ENCODE measurements at places on chromosomes 1 and 21. TPM values are rescaled to one million over a fixed set of nuclear protein-coding genes. Genes with fewer than 3 reads are reported as not detected.

DNA sequence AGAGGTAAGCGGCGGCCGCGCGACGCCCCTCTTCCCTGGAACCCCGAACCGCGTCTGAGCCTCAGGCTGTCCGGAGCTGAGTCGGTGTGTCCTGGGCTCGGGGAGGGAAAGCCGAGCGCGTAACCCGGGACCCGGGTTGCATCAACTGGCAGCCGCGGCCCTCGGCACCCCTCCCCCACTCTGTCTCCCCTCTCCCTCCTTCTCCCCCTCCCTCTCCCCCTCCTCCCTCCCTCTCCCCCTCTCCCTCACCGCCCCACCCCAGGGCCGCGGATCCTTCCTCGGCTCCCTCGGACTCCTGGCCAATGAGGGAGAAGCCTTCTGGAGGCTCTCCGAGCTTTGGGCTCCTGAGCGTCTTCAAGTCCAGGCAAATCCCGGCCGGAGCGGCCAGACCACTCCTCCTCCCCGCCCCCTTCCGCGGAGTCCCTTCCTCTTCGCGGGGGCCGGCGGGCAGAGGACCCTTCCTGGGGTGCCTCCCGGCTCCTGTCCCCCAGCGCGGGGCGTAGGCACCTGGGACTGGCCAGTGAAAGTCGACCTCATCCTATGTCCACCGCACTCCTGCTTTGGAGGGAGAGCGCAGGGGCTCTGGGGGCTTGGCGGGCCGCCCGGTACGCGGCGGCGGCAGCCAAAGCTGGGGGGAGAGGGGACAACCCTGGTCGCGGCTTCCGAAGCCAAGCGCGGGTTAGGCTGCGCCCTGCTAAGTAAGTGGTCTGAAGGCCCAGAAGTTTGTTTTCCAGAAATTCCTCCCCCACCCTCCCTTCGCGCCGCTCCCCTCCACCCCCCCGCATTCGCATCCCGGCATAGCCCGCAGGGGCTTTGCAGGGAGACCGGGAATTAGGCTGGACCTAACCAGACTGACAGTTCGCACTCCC, 850 bp downstream of the SESN2 start:
- peak; percentile 25 for DNase-seq

DNA sequence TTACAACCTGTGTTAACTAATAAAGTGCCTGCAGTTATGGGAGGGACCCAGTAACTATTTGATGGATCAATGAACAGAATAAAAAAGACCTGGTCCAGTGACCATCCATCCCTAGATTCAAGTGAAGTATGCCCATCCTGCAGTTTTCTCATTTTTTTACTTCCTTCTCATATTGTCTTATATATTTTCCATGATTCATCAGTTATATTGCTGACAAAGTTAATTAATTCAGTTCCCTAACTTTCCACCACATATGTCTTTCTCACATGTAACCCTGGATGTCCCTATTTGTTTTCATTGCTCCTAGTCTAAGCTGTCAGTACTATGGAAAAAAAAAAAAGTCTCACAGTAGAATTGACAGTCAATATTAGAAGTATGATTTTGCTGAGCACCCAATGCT, 64.3 kb downstream of the ITGB3BP start:
- DNase-seq: no peak

- no peak for DNase-seq
Observed at GRCh38 chr1:20322081-20322824, 31.6 kb downstream of the VWA5B1 start.

- no peak for DNase-seq
Observed at GRCh38 chr1:150780510-150780909, 14.9 kb upstream of the CTSS start.

DNA sequence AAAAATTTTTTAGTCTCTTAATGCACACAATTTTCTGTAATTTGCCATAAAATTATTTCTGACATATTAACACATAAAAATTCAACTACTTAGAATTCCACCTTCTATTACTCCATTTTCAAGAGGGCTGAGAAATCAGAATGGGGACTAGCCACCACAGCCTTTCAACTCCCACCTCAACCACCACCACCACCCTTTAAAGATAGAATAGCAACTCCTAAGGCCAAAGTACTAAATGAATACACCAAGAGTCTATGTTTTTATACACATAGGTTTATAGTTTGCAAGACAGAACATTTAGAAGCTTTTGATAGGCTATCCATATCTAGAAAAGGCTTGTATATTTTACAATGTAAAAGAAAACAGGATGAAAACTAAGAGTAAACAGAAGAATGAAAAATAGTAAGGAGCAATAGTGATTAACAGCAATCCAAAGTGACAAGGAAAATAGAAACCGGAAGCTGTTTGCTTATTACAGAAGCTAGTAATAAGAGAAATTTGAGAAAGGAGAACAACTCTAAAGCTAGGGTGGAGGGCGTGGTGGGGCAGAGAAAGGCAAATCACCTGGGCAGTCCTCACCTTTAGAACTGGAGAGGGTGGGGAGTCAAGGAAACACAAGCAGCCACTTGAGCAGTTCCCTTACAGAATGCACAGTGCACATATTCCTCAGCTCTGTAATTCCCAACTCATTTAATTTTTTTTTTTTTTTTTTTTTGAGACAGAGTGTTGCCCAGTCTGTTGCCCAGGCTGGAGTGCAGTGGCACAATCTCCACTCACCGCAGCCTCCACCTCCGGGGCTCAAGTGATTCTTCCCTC, 27.7 kb downstream of the EPS15 start:
- DNase-seq: no peak

- no peak for DNase-seq
Observed at GRCh38 chr1:218459878-218460711, 115.0 kb downstream of the TGFB2 start.

- DNase-seq: no peak
Observed at GRCh38 chr1:226476648-226477319, 68.9 kb upstream of the PARP1 start.

- no peak for DNase-seq
Observed at GRCh38 chr21:41048623-41049022, 119.3 kb upstream of the BACE2 start.

DNA sequence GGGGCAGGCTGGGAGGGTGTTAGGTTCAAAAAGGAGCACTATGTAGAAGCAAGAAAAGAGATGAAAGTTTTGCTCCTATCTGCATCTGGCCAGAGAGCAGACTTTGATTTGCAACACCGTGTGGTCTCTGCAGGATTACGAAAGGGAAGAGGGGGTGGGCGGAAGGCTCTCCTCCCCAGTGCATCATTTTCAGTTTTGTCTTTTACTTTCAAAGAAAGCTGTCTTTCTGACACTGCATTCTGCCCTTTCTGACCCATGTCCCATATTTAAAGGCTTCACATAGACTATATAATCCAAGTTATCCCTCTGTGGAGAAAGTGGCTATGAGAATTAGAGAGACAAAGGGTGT, 126.5 kb downstream of the RHOU start:
- no peak for DNase-seq

DNA sequence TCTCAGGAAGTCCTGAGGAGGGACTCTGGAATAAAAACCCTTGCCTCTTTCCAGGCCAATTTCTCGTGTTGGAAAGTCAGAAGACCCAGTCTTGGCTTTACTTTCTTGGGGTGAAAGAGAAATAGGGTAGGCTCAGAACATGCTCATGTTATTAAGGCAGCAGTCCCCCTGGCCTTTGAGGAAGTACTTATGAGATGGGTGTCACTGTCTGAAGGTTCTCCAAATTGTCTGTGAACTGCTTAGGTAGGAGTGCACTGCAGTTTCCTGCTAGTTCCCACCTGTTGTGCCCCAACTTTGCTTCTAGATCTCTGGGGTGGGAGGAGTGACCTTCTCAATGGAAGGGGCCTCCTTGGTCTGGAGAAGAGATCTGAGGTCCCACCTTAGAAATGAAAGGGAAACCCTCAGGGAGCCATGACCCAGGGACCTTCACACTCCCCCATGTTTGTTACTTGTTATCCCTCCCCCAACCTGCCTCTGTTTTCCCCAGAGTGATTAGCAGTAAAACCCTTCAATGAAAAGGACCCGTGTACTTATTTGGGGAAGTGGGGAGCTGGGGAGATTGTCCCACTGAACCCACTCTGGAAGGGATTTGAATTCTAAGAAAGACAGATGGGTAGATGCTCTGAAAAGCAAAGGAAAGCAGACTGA, 5.7 kb downstream of the ZNF691 start:
- DNase-seq: no peak

DNA sequence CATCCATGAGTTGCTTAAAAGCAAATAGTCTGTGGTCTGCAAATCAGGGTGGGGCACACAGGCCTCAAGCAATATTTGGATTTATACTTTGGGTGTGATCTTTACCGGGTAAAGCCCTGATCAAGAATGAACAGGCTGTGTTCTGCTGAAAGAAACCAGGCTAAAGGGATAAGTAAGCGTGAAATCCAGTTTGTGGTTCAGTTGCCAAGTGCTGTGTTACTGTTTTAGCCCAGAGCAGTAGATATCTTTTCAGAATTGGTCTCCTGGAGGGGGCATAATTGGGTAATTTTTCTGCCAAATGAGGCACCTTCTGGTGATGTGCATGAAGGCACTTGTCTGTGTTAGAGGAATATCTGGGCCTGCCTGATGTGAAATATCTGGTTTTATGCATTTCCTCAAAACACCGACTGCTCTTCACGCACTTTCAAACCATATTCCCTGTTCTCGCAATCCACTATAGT, 21.4 kb downstream of the AIM2 start:
- DNase-seq: no peak

GRCh38 chr1:223224465-223224864, 81.4 kb upstream of the TLR5 start:
- no peak for DNase-seq

GRCh38 chr1:9651565-9652378, at the start of gene PIK3CD:
Gene PIK3CD, plus strand, starts transcription at chr1:9651731. Its CDS starts 58,725 bp downstream, at chr1:9710456.
- peak; percentile 46 for DNase-seq

- DNase-seq: no peak
Observed at GRCh38 chr1:183609759-183610452, 19.6 kb upstream of the NCF2 start.

GRCh38 chr1:14321422-14321821, 277.1 kb upstream of the KAZN start:
- no peak for DNase-seq

- DNase-seq: no peak
Observed at GRCh38 chr1:174031099-174031498, 8.9 kb upstream of the RC3H1 start.

GRCh38 chr1:110671361-110671760, 3.4 kb downstream of the KCNA3 start:
- no peak for DNase-seq

LAX1 gene
- 12.5 TPM for total RNA-seq

C1orf185 gene
- not detected for total RNA-seq

MAEL gene
- total RNA-seq: not detected

TPTE gene
- not detected for total RNA-seq

TSPAN2 gene
- 4.5 TPM for total RNA-seq
